Foreskin fibroblast (primary cell): ENCODE measurements at places on chromosomes 2 and 18.
A peak's percentile ranks its signal among the peaks of the same experiment; 100 is the strongest.

DNA sequence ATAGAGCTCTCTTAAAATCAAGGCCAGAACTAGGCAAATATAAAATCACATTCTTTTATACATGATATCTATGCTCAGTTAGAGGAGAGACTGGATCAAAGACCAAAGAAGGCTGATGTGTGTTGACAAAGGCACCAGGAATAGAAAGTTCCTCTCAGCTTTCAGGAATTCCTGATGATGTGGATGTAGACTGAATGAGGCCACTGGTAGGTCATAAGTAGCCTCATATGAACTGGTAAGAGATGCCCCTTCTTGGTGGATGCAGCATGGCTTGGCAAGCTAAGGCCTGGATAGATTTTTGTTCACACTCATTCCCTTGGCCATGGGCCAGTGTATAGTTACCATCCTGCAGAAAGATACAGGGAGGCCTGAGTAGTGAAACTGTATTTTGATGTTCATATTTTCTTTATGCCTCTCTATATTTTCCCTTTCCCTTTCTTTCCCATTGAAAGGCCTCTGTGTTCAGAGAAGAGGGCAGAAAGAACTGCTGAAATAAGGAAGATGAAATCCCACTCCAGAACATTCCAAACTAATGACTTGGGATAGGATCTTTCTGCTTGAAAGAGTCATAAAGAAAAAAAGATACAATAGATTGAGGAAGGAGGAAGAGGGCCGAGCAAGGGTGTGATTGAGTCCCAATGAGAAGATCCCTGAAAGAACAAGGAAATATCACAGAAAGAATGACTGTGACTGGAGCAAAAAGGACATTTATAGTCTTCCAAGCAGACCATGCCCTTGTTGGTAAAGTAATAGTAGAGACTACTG is 2182.7 kb upstream of the PIK3C3 start:
- DNase-seq, result peak; percentile 68

DNA sequence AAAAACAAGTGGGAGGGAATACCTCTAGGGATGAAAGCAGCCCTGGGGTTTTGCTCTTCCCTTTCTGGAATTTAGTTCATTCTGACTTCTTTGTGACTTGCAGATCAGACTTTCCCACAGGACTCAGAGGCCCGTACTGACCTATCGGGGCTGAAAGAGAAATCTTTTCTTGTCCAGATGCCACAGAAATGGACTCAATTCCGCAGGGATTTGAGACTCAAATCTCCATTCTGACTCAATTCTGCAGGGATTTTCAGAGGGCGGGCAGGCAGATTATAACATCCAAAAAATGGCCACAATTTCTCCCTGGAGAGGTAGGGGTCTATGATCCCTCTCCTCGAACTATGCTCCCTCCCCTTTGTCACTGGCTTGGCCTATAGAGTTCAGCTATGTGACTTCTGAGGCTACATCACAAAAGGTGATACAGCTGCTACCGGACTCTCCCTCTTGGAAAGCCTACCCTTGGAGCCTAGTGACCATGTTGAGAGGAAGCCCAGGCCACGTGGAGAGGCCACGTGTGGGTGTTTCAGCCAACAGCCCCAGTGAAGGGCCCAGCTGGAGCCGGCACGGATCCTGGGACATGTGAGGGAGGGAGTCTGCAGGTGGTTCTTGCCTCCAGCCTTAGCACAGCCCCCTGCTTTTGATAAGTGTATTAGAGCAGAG is 4.8 kb upstream of the EFHD1 start:
- DNase-seq, result no peak

- no peak for DNase-seq
Measured at GRCh38 chr2:125644257-125644656, 1011.7 kb upstream of the GYPC start.

- DNase-seq, result no peak
Measured at GRCh38 chr2:219739866-219740440, 112.5 kb downstream of the SLC4A3 start.

GRCh38 chr2:59176737-59177136 is 935.6 kb upstream of the FANCL start:
- no peak for DNase-seq

DNA sequence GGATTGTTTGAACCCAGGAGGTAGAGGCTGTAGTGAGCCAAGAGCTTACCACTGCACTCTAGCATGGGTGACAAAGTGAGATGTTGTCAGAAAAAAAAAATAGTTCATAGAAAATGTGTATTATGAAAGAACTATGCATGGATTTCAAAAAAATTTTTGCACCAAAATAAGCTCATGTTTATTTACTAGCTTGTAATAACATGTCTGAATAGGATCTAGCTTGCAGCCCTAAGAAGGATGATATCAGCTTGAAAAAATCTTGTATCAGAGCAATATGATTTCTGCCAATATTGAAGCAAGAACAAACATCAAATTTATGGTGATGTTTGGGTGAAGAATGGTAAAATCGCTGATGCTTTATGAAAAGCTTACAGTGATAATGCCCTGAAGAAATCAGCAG is 97.0 kb upstream of the RFX8 start:
- no peak for DNase-seq

DNA sequence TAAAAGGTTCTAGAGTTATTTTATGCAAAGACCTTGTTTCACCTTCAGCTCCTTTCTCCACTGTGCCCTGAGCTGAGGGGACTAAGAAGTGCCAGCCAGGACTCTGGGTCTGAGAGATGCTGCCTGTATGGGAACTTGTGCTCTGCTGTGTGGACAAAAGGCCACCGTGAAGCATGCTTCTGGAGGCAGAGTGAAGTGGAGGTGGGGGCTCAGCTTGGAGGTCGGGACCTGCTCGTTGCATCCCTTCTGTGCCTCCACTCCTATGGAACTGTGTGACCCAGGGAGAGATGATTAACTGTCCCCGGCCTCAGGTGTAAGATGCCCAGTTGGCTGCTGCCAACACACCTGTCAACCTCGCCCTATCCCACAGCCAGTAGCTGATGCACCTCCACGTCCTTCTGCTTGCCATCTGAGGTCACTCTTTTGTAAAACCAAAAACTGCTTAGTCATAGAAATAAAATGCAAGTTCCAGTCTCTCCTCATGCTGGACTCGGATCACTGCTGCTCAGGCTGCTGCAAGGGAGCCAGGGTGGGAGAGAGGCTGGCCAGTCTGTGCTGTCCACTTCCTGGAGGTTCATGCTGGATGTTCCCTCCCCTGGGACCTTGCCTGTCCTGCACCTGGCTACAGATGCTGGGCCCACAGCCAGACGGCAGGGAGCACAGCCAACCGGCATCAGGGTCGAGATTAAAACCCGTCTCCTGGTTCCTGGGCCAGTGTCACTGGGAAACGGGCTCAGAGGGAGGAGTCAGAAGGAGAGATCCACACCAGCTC is 113.2 kb downstream of the ACKR3 start:
- DNase-seq, result no peak

DNA sequence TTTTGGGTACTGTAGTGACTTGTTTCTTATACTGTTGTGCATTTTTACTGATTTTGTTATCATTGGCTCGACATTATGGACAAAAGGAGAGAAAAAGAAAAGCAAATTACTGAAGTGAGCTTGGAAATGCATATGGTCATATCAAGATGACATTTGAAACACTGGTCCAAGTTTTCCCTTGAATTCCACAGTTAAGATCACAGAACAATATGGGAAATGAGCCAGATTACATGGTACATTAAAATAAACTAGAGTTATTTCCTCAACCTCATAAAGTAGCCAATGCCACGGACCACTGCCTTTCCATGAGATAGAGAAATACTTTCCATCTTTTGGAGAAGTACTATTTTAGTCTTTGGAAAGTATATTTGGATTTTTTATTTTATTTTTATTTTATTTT is 62.0 kb upstream of the SGPP2 start:
- no peak for DNase-seq

- peak; percentile 88 for DNase-seq
Measured at GRCh38 chr2:11342551-11343367, 1.7 kb downstream of the ROCK2 start.

DNA sequence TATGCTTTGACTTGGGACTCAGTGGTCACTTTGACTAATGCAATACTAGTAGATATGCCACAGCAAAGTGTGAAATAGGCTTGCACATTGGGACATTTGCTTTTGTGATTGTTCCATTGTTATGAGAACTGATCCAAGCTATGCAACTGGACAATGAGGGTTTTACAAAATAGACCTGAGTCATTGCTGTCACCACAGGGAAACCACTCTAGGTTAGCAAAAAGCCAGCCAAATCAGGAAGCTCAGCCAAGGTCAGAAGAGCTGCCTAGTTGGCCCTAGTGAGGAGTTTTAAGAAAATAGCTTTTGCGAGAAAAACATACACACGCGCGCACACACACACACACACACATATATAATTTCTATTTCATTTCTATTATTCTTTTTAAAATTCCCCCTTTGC is 452.4 kb upstream of the CDH7 start:
- no peak for DNase-seq

DNA sequence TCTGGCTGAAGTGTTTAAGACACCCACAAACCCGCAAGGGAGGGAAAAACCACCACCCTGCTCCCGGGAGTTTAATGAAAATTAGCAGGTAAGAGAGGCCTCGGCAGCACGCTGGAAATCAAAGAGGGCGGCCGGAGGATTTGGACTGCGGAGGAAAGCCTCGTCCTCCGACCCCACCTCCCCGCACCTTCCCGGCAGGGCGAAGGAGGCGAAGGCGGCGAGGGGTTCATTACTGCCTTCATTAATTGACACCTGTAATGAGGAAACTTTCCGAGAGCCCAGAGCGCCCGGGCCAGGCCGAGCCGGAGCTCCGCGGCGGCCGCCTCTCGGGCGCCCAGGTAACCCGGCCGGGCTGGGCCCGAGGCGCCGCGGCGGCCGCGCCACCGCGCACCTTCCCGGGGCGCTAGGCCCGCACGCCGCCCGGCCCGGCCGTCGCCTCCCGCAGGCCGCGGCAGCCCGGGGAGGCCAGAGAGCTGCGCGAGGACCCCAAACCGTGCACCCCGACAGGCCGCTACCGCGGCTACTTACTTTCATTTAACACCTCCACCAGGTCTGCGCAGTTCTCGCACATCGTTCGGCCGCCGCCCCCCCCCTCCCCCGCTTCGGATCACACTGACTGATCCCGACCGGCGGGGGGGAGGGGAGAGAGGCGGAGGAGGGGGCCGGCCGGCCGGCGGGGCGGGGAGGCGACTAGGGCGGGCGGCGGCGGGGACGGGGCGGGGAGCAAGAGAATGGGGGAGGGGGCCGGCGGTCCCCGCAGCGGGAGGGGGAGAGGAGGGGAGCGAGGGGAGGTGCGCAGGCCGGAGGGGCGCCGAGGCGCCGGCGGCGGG is 550 bp downstream of the USP34 start:
- DNase-seq, result peak; percentile 89

- DNase-seq, result no peak
Measured at GRCh38 chr2:191266201-191266600, 21.0 kb downstream of the MYO1B start.

GRCh38 chr2:208294482-208295024 is 28.5 kb downstream of the PIKFYVE start:
- DNase-seq, result no peak
